Neural progenitor cell (in vitro differentiated cells): ENCODE measurements at places on chromosomes 2 and 18.

DNA sequence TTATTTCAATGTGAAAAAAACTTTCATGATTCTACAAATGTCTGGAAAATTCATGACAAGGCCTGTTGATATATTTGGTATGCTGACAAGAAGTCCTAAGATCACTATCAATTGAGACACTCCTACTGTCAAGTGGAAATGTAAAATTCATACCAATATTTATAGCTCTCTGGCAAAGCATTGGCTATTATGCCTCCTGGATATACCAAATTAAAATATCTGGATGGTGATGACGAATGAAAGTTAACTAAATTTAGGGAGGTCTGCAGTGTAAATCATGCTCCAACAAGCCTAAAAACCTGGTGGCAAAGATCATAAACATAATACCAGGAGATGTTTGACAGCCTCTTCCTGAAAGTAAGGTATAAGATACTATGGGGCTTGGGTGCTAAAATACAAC is 41.1 kb upstream of the TCF4 start:
- H3K4me1 ChIP-seq: no peaks in the 10 kb centered on the region
- DNase-seq: no peak
- no peak overlapping the region for H3K4me3 ChIP-seq
- no peaks in the 10 kb centered on the region for H3K27me3 ChIP-seq
- no peaks in the 10 kb centered on the region for H3K36me3 ChIP-seq

DNA sequence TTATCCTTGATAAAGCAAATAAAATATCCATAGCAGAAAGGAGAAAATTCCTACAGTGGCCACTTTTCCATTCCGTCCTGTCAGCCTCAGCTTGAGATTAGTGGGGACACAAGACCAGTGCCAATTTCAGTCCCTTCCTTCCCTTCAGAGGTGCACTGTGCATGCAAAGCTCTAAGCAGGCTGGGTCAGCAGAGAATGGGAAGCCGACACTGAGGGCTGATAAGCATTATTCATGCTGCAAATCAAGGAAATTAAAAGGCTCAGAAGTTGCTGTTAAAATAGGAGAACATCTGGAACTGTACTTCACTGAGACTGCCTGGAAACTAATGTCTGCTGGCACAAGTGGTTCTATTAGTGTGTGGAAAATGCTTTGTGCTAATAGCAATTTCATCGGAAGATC is 534.3 kb downstream of the ADCYAP1 start:
- no peaks in the 10 kb centered on the region for H3K4me1 ChIP-seq
- no peak overlapping the region for H3K4me3 ChIP-seq
- H3K27ac ChIP-seq: no peak overlapping the region
- H3K27me3 ChIP-seq: no peaks in the 10 kb centered on the region
- DNase-seq: no peak
- H3K36me3 ChIP-seq: no peaks in the 10 kb centered on the region

- no peak overlapping the region for H3K4me3 ChIP-seq
- no peak overlapping the region for H3K27ac ChIP-seq
- peaks cover 8% of the 10 kb centered on the region for H3K4me1 ChIP-seq
Measured at GRCh38 chr2:228268301-228268700, 86.8 kb upstream of the SPHKAP start.

DNA sequence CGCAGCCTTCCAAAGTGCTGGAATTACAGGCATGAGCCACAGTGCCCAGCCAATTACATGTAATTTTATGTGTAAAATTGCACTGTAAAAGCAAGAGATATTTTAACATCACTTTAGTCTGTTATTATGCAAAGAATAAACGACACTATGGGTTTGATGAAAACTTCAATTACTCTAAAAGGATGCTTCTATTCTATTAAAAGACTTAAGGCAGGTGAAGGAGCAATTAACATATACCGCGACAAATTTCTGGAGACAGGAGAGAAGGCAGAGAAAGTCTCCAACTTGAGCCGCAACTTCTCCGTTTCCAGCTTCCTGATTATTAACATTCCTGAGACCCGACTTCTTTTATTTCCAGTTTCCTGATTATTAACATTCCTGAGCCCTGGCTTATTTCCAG is 53.7 kb downstream of the FAM210A start:
- no peaks in the 10 kb centered on the region for H3K36me3 ChIP-seq
- H3K4me1 ChIP-seq: no peaks in the 10 kb centered on the region
- no peak overlapping the region for H3K4me3 ChIP-seq
- H3K27me3 ChIP-seq: no peaks in the 10 kb centered on the region

DNA sequence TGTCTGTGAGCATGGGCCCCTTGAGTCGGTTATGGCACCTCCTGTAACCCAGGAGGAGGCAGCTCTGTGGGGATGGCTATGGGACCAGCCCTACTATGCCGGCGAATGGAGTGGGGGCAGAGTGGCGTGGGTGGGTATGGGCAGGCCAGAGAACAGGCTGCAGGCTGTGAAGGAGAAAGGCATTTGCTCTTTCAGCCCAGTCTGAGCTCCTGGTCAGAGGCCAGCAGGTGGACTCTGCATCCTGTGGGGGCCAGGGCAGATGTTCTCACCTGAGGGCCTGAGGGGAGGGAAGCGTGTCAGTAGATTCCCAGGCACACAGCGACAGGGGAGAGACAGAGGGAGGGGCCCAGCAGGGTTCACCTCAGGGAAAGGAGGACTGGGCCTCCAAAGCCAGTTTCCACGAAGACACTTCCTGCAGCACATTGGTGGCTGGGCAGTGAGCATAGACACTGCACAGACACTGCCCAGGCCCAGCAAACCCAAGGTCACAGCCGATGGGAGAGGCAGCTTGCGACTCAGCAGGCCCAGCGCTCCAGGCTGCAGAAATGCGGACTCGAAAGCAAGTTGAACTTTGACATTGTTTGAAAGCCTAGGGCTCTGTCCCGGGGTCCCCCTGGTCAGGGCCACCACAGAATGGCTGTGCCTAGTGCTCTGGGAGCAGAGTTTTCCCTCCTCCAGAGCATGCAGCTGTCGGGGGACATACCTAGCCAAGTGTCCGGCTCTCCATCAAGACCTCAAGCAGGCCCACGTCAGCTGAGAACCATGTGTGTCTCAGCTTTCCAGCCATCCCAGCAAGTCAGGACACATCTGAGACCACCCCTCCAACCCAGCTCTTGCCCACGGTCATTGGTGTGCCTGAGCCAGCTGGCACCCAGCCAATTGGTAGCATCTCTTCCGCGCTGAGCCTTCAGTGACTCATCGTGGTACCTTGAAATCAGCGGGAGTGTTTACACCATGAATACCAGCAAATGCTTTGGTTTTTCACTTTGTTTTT is 53.8 kb downstream of the TGOLN2 start:
- H3K36me3 ChIP-seq: no peaks in the 10 kb centered on the region
- H3K27ac ChIP-seq: no peak overlapping the region
- no peaks in the 10 kb centered on the region for H3K27me3 ChIP-seq
- DNase-seq: no peak
- no peak overlapping the region for H3K4me3 ChIP-seq
